HFFc6 (cell line): ENCODE measurements at places on chromosomes 2 and 18. TPM values are rescaled to one million over a fixed set of nuclear protein-coding genes. Genes with fewer than 3 reads are reported as not detected.

- no peak for DNase-seq
- H3K27me3 ChIP-seq, result no peaks in the 10 kb centered on the region
- no peaks in the 10 kb centered on the region for H3K4me1 ChIP-seq
- H3K27ac ChIP-seq, result no peak overlapping the region
- no peak overlapping the region for H3K4me3 ChIP-seq
- H3K36me3 ChIP-seq, result no peaks in the 10 kb centered on the region
These were observed 963.6 kb downstream of the BCL11A start for GRCh38 chr2:59589881-59590280.

GRCh38 chr2:112164876-112165275 lies 26.7 kb downstream of the FBLN7 start:
- no peak for DNase-seq
- 0 out of 2 replicates have a peak, but pooled peaks cover 3% of the 10 kb centered on the region for H3K36me3 ChIP-seq
- H3K4me1 ChIP-seq, result peaks cover 11% of the 10 kb centered on the region
- H3K4me3 ChIP-seq, result no peak overlapping the region

- peaks cover 8% of the 10 kb centered on the region for H3K27me3 ChIP-seq
- peak overlapping the region; percentile 37; the same call in 1 of the 2 replicates for H3K27ac ChIP-seq
- H3K4me1 ChIP-seq, result peaks cover 39% of the 10 kb centered on the region
These were observed 56.2 kb upstream of the HS6ST1 start for GRCh38 chr2:128374711-128375413.

DNA sequence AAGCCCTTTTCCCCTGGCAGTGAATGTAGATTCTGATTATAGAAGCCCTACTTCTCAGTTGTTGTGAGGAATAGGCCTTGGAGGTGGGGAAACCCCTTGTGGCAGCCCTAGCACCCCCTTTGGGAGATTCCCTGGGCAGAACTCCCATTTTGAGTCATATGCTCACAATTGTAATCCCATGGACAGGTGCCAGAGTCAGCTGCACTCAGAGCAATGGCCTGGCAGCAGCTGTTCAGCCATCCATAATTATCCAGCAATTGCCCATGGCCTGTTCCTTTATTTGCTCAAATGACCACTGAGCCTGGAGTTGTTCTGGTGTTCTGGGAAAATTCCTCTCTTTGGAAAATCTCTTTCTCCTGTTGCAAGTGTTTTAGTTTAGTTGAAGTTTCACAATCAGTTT lies 71.7 kb downstream of the PTRHD1 start:
- H3K4me3 ChIP-seq, result no peak overlapping the region
- H3K36me3 ChIP-seq, result peaks cover 6% of the 10 kb centered on the region
- H3K27ac ChIP-seq, result peak overlapping the region; percentile 50
- H3K27me3 ChIP-seq, result no peaks in the 10 kb centered on the region
- DNase-seq, result peak; percentile 58

GRCh38 chr2:57313678-57314077 lies 732.9 kb upstream of the VRK2 start:
- H3K4me3 ChIP-seq, result no peak overlapping the region
- DNase-seq, result no peak
- H3K27me3 ChIP-seq, result peaks cover 2% of the 10 kb centered on the region
- no peak overlapping the region for H3K27ac ChIP-seq
- no peaks in the 10 kb centered on the region for H3K4me1 ChIP-seq

DNA sequence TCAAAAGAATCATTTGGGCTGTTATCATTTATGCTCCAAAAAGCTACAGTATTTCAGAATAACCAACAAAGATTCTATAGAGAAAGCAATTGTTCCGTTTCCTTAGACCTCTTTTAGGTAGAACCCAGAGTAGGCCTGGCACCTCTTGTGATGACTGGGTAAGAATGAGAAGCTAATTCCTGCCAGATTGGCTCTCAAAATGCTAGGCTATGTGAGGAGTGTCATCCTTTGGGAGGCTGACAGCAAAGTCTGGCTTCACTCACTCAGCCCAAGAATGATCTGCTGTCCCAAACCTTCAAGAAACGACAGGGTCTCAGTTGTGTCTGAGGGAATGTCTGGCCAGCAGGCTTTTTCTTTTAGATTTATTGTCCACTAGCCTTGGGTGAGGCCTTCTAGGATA lies 4.5 kb downstream of the CERS6 start:
- H3K4me3 ChIP-seq, result no peak overlapping the region
- DNase-seq, result no peak
- H3K36me3 ChIP-seq, result no peaks in the 10 kb centered on the region
- H3K4me1 ChIP-seq, result peaks cover 15% of the 10 kb centered on the region
- H3K27me3 ChIP-seq, result no peaks in the 10 kb centered on the region; the same call in 1 of the 2 replicates
- H3K27ac ChIP-seq, result no peak overlapping the region

DNA sequence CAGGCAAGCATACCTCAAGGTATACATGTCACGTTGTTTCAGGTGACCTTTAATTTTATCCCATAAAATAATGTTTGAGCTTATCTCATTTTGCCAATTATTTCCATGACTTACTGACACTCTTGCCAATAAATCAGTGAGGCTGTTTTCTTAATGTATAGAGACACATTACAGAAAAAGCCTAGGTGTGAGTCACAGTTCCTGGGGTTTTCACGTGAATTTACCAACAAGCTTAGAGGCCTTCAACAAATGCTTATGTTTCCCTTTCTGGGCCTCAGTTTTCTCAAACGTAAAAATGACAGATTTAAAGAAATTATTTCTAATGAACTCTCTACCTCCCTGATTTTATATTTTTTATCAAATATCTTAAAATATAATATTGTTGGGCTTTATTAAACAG lies 517.5 kb upstream of the SPHKAP start:
- DNase-seq, result no peak
- H3K27me3 ChIP-seq, result no peaks in the 10 kb centered on the region; the same call in 1 of the 2 replicates
- H3K4me1 ChIP-seq, result peaks cover 32% of the 10 kb centered on the region
- H3K4me3 ChIP-seq, result no peak overlapping the region
- H3K36me3 ChIP-seq, result 0 out of 2 replicates have a peak, but pooled peaks cover 12% of the 10 kb centered on the region
- H3K27ac ChIP-seq, result no peak overlapping the region

GRCh38 chr2:97845818-97846217 lies 132.4 kb downstream of the ZAP70 start:
- no peaks in the 10 kb centered on the region for H3K27me3 ChIP-seq
- H3K4me1 ChIP-seq, result peaks cover 18% of the 10 kb centered on the region
- H3K4me3 ChIP-seq, result no peak overlapping the region

- H3K27ac ChIP-seq, result no peak overlapping the region
- DNase-seq, result no peak
- H3K36me3 ChIP-seq, result no peaks in the 10 kb centered on the region
- H3K27me3 ChIP-seq, result no peaks in the 10 kb centered on the region
- H3K4me3 ChIP-seq, result no peak overlapping the region
These were observed 102.9 kb downstream of the DHRS9 start for GRCh38 chr2:169172151-169172735.

Gene TGFA
- total RNA-seq, result 0.21 TPM in 1 of 2 replicates, not detected in the other

Gene RASGRP3
- 1.9 to 4.0 TPM (median 3.6 TPM) in 3 replicates for total RNA-seq
